ENCODE measurements at places on chromosomes 1 and 21.
A peak's percentile ranks its signal among the peaks of the same experiment; 100 is the strongest.

GRCh38 chr21:25080141-25080540, 527.1 kb downstream of the MRPL39 start:
- H3K4me3 ChIP-seq, result no peak overlapping the region
- no peak overlapping the region for H3K27ac ChIP-seq
- DNase-seq, result no peak

DNA sequence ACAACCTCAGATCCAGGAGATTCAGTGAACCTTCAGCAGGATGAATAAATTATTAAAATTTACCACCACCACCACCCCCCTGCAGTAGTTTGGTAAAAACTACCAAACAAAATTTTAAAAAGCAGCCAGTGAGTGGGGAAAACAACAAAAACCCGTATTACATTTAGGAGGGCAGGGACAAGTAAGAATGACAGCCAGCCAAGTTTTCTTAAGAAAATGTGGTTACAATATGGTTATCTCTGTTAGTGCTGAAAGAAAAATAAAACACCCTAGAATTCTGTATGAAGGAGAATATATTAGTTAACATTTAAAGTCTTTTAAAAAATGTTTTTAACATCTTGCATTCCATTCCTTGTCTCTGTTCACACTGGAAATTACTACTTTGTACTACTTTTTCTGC, 14.7 kb downstream of the CD46 start:
- H3K27me3 ChIP-seq, result no peaks in the 10 kb centered on the region
- peaks cover 31% of the 10 kb centered on the region for H3K36me3 ChIP-seq
- H3K4me3 ChIP-seq, result no peak overlapping the region
- DNase-seq, result no peak
- no peaks in the 10 kb centered on the region for H3K4me1 ChIP-seq

DNA sequence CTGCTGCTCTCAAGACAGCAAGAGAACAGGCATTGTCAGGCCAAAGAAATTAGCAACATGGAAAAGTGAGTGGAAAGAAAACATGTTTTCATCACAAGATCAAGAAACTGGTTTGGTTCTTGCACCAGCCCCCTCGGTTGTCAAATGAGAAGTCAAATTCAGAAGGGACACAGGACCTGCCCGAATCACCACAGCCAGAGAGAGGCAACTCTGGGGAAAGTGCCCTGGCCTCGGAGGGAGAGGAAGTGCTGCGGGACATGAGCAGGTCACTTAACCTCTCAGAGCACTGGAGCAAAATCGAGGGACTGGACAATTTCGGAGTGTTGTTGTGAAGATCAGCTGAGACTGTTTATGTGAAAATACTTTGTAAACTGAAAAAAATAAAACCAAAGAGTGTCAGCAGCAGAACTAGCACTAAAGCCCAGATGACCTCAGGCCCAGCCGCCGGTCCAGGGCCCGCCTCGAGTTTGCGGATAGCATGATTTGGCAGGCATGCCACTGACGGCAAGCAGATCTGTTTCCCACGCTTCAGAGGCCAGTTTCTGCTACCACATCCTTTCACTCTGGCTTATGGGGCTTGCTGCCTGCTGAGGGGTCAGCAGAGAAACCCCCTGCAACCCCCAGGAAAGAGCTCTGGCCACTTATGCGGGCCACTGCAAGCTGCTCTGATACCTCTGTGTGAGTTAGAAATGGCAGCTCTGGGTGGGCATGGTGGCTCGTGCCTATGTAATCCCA, 32.1 kb downstream of the CD247 start:
- DNase-seq, result no peak
- no peak overlapping the region for H3K27ac ChIP-seq
- no peaks in the 10 kb centered on the region for H3K4me1 ChIP-seq
- H3K27me3 ChIP-seq, result no peaks in the 10 kb centered on the region

DNA sequence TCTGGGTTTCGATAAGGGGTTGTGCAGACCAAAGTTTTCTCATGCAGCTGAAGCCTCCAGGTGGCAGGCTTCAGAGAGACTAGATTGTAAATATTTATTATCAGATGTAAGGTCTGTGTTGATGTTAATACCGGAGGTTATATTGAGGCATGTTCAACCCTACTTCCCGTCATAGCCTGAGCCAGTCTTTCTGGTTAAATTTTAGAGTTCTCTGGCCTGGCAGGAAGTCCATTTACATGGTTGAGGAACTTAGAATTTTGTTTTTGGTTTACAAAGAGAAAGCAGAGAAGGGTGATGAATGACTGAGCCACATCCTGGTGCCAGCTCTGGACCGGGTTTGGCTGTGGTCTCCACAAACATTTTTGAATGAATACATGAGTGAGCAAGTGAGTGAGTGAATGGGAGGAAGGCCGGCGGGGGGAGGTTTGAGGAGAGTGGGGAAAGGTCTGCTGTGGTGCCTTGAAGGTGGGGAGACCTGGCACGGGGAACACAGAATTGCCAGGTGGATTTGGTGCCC, 218.5 kb downstream of the DISC1 start:
- H3K27me3 ChIP-seq, result no peaks in the 10 kb centered on the region
- no peaks in the 10 kb centered on the region for H3K36me3 ChIP-seq
- no peak overlapping the region for H3K4me3 ChIP-seq
- H3K4me1 ChIP-seq, result no peaks in the 10 kb centered on the region
- no peak overlapping the region for H3K27ac ChIP-seq

DNA sequence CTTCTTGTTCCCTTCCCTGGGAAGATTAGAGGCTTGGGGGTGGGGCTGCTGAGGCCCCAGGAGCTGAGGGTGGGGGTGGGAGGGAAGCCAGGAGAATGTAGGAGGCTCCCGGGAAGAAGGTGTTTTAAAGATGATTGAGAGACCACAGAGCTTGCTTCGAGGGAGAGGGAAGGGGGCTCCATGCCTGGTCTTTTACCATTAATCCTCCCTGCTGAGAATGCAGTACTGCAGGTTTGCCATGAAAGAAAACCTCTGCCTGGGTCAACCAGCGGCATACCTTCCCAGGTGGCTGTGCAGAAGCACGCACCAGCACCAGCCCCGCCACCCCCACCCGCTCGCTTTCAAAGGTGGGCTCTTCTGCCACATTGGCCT, 15.4 kb downstream of the ABCA4 start:
- H3K4me3 ChIP-seq, result no peak overlapping the region
- DNase-seq, result no peak
- no peaks in the 10 kb centered on the region for H3K36me3 ChIP-seq
- H3K27me3 ChIP-seq, result peaks cover 73% of the 10 kb centered on the region

DNA sequence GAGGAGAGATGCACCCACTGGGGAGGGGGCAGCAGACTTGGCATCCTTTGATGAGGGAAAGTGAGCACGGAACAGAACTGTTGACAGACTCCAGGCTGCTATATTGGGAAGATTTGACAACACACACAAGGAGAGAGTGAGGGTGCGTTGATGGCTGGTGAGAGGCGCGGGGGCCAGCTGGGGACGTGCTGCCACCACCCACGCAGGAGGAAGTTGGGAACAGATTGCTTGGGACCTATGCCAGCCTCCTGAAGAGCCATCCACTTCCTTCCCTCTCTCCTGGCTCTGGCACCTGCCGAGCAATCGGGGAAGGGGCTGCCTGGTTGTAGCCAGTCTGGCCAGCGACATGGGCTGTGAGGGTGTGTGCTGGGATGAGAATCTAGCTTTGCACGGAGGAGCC, 223.7 kb upstream of the CSF3R start:
- no peak overlapping the region for H3K27ac ChIP-seq
- peaks cover 86% of the 10 kb centered on the region for H3K27me3 ChIP-seq
- no peaks in the 10 kb centered on the region for H3K36me3 ChIP-seq
- no peaks in the 10 kb centered on the region for H3K4me1 ChIP-seq
- no peak overlapping the region for H3K4me3 ChIP-seq

DNA sequence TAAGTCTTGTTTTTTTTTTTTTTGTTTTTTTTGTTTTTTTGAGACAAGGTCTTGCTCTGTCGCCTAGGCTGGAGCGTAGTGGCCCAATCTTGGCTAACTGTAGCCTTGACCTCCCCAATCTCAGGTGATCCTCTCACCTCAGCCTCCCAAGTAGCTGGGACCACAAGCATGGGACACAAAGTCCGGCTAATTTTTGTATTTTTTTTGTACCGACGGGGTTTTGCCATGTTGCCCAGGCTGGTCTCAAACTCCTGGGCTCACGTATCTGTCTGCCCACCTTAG, 6.1 kb downstream of the LCK start:
- no peaks in the 10 kb centered on the region for H3K27me3 ChIP-seq
- peak overlapping the region; percentile 24 for H3K27ac ChIP-seq
- H3K4me3 ChIP-seq, result 0 out of 2 replicates have a peak overlapping the region, but pooled peaks have one; percentile 6
- no peak for DNase-seq

DNA sequence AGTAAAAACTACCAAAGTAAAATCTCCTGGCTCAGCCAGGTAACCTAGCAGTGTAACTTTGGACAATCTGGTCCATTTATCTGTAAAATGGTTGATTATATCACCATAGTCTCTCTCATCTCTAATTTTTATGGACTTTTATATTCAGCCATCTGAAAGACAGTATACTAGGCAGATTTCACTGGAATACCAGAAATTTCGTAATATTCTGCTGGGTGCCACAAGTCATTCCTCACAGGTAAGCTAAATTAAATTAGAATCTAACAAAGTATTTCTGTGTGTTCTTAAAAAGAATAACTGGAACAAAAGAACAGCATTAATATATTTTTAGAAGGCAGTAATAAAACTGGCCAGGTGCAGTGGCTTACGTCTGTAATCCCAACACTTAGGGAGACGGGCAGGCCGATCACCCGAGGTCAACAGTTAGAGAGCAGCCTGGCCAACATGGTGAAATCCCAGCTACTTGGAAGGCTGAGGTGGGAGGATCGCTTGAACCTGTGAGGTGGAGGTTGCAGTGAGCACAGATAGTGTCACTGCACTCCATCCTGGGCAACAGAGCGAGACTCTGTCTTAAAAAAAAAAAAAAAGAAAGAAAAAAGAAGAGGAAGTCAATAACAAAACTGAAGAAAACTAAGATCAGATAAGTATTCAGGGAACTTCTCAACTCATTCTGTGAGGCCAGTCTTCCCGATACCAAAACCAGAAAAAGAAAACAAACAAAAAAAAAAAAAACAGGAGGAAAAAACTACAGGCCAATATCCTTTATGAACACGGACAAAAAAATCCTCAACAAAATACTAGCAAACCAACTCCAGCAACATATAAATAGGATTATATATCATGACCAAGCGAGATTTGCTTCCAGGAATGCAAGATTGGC, 35.9 kb downstream of the PIK3R3 start:
- no peaks in the 10 kb centered on the region for H3K36me3 ChIP-seq
- no peak overlapping the region for H3K27ac ChIP-seq
- DNase-seq, result no peak
- H3K4me1 ChIP-seq, result no peaks in the 10 kb centered on the region
- H3K4me3 ChIP-seq, result no peak overlapping the region
- no peaks in the 10 kb centered on the region for H3K27me3 ChIP-seq

- no peak for DNase-seq
- no peak overlapping the region for H3K4me3 ChIP-seq
- H3K27ac ChIP-seq, result no peak overlapping the region
- H3K36me3 ChIP-seq, result no peaks in the 10 kb centered on the region
- H3K4me1 ChIP-seq, result no peaks in the 10 kb centered on the region
Measured at GRCh38 chr1:94095112-94095637, 25.8 kb downstream of the ABCA4 start.

GRCh38 chr1:162502077-162502476, 4.5 kb downstream of the UHMK1 start:
- peaks cover 36% of the 10 kb centered on the region for H3K36me3 ChIP-seq
- peaks cover 13% of the 10 kb centered on the region for H3K4me1 ChIP-seq
- no peak for DNase-seq
- no peak overlapping the region for H3K27ac ChIP-seq
- H3K4me3 ChIP-seq, result no peak overlapping the region
- no peaks in the 10 kb centered on the region for H3K27me3 ChIP-seq

GRCh38 chr1:202164271-202165037, 4.1 kb upstream of the PTPN7 start:
- H3K4me1 ChIP-seq, result peaks cover 7% of the 10 kb centered on the region
- no peak for DNase-seq

GRCh38 chr1:202852163-202852904, 36.6 kb downstream of the RABIF start:
- no peaks in the 10 kb centered on the region for H3K36me3 ChIP-seq
- no peaks in the 10 kb centered on the region for H3K27me3 ChIP-seq
- H3K4me1 ChIP-seq, result no peaks in the 10 kb centered on the region
- H3K4me3 ChIP-seq, result no peak overlapping the region
- H3K27ac ChIP-seq, result no peak overlapping the region
- peak; percentile 45 for DNase-seq

GRCh38 chr1:81540216-81540615, 260.5 kb upstream of the ADGRL2 start:
- no peak overlapping the region for H3K27ac ChIP-seq
- no peaks in the 10 kb centered on the region for H3K36me3 ChIP-seq
- H3K4me3 ChIP-seq, result no peak overlapping the region
- no peaks in the 10 kb centered on the region for H3K4me1 ChIP-seq

DNA sequence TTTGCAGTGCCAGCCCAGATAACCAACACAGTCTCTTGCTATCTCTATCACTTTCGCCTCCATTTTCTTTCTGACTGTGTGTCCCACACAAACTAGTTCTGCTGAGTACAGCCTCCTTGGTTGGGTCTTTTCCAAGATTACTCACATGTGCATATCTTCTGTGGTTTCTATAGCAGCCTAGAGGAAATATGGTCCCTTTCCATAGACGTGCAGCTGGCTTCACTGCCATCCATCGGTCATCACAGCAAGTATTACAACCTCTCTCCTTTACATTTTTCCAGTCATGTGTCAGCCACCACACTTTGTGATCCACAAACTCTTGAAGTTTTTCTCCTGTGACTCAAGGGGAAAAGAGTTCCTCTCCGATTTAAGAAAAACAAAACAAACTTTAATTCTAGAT, 893.4 kb upstream of the ADGRL4 start:
- H3K27me3 ChIP-seq, result no peaks in the 10 kb centered on the region
- no peak overlapping the region for H3K4me3 ChIP-seq
- H3K36me3 ChIP-seq, result no peaks in the 10 kb centered on the region
- no peak overlapping the region for H3K27ac ChIP-seq
- no peaks in the 10 kb centered on the region for H3K4me1 ChIP-seq

DNA sequence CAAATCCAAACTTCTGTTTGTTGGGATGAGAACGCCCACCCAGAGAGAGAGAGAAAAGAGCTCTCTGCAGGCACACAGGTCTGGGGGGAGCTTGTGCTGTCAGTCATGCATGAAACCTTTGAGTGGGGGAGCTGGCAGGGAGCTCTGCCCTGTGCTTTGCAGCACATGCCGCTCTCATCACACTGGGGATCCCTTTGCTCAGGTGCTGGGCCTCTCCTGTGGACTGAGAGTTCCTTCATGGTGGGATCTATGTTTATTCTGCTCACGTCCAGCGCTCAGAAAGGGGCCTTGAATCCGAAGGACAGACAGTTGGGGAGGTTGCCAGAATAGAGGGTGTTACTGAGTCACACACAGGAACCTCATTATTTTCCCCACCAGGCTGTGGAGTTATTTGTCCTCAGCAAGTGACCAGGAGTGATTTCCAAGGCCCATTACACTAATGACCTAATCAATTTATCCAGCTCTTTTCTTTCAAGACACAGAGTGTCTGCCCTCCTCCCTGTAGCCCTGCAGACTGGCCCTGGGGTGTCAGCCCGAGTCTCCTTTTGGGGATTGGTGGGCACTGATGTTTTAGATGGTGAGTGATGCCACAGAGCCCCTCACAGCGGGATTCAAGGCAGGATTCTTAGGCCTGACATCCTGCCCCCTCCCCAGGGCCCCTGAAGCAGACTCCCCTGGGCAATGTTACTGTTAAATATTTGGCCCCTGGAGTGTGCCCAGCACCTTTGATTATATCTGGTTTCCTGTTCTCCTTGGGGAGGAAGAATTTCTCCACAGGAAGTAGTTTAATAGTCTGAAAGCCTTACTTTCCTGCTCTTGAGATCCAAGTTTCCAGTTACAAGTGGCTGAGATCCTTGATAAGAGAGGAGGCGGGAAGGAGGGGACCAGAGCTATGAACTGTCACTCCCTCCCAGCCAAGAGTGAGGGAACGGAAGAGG, 22.3 kb downstream of the MYBPH start:
- no peaks in the 10 kb centered on the region for H3K4me1 ChIP-seq
- H3K27ac ChIP-seq, result no peak overlapping the region
- H3K36me3 ChIP-seq, result no peaks in the 10 kb centered on the region
- DNase-seq, result no peak
- H3K4me3 ChIP-seq, result no peak overlapping the region

All from MM.1S (cell line).